Testis (tissue), 5 donors: ENCODE measurements at places on chromosomes 7 and 10. TPM values are rescaled to one million over a fixed set of nuclear protein-coding genes. Genes with fewer than 3 reads are reported as not detected.

The ZNF804B gene
- total RNA-seq: 0.39 TPM

The FAM237B gene
- not detected for total RNA-seq

The ARHGEF35 gene
- total RNA-seq: 0.87 TPM

The TMEM229A gene
- 58.8 TPM for total RNA-seq

The BTBD16 gene
- 4.9 TPM for total RNA-seq

The CYP3A7 gene
- total RNA-seq: not detected

The GFRA1 gene
- total RNA-seq: 23.8 TPM

The CDC14C gene
- total RNA-seq: 3.8 TPM

The CRTAC1 gene
- 7.5 TPM for total RNA-seq

The C10orf67 gene
- 3.0 TPM for total RNA-seq

The KIF5B gene
- 108 TPM for total RNA-seq

The GCK gene
- 0.94 TPM for total RNA-seq

The CTTNBP2 gene
- 4.3 TPM for total RNA-seq

The C7orf33 gene
- 0.24 TPM for total RNA-seq
